ENCODE measurements at places on chromosomes 12 and 14.

DNA sequence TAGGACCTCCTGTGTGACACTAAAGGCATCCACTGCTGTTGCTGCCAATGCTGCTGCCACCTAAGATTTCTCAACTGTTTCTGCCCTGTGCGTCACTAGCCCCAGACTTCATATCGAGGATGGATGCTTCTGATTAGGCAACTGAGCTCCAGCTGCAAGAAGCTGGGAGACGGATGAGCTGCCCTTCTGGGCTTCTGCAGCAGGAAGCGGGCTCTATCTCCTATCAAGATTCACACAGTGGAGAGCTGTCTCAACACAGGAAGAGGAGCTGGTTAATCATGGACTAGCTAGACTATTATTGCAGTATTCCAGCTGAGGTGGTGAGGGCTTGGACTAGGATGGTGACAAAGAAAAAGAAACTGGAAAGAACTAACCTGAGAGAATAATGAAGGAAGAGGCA lies 59.2 kb upstream of the PELI2 start:
- no peak for DNase-seq

GRCh38 chr12:69687390-69687789 lies 11.7 kb downstream of the BEST3 start:
- DNase-seq, result no peak

DNA sequence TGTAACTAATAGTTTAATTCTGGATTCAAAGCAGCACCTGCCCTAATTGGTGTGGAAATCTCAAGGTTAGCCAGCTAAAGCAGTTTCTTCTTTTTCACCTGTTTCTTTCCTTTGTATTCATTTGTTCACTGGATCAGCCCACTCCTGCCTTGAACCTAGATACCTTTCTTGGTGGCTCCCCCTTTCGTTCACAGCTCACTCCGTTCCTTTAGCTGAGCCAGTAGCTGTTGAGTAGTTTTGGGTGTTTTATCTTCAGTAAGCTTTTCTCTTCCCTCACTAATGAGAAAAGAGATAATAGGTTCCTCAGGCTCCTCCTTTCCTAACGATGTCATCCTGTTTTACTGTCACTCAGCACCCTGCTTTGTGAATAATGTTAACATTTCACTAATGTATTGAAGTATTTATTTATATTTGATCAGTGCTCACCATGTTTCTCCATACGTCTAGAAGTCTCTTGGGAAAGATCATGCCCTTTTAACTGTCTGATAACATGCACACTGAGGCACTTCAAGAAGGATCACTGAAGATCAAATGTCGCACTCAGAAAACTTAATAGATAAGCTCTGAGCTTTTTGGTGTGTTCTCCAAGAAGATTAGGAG lies 121.1 kb downstream of the TGFB3 start:
- DNase-seq, result no peak

GRCh38 chr14:89252887-89253532 lies 164.0 kb downstream of the FOXN3 start:
- DNase-seq, result no peak

DNA sequence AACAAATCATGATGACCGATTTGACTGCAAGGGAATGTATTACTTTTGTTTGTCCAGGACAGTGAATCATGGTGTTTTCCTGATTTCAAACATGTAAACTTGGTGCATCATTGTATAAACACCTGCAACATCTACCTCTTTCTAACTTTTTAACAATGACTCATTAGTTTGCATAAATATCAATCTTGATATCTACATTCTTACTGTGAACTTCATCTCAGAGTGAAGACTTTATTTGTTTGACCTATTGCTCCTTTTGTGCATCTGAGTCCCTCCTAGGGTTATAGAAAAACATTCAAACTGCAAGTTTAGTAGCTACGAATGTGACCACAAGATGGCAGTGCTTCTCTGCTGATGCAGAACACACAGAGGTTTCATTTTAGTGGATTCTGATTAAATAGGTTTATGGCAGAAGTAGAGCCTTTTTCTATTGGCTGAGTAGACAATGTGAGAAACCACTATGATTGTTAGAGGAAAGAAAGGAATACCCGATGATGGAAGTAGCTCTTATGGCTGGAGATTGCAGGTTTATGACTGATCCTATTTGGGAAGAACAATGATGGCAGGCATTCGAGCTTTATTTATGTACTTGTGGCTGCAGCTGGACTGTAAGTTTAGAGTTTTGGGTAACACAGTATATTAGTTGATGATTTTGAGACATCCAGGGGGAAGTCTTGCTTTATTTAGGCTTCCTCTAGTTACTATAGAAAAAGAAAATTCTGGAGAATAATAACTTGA lies 244.2 kb upstream of the OR4E1 start:
- no peak for DNase-seq

DNA sequence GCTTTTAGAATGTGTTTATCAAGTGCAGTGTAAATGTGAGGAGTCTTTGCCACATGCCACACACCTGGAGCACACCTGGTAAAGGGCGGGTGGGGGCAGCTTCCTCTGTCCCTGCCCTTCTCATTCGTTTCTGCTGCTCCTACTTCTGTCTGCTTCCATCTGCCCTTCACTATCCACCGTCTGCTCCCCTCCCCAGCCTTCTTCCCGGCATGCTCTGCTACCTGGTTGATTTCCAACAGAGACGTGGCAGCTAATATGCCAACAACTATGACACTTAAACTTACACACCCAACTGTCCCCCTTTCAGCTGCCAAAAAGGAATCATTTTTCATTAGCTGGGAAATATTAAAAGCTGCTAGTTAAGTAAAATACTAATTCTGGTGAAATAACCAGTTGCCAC lies 9.1 kb upstream of the CARMIL3 start:
- DNase-seq, result no peak

DNA sequence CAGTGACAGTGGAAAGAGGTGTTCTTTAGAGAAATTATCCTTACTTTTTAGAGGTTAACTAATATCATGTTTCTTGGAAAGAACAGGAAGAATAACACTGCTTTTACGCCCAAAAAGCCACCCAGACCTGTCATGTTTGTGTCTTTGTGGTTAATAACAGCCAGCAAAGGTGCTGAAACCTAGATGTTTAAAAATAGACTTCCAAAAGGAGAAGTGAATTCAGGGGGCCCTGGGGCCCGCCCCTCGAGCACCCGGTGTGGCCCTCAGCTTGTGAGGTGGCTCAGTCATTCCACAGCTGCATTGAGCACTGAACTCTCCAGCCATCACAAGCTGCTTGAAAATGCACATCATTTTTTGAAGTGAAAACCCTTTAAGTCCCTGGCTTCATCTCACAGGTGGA lies 20.8 kb upstream of the AMN start:
- no peak for DNase-seq

- no peak for DNase-seq
Measured at GRCh38 chr12:31368666-31369361, 42.9 kb upstream of the SINHCAF start.

GRCh38 chr12:7642876-7643309 lies 22.8 kb downstream of the APOBEC1 start:
- DNase-seq, result no peak

GRCh38 chr14:23538785-23539184 lies 12.8 kb downstream of the ZFHX2 start:
- no peak for DNase-seq

DNA sequence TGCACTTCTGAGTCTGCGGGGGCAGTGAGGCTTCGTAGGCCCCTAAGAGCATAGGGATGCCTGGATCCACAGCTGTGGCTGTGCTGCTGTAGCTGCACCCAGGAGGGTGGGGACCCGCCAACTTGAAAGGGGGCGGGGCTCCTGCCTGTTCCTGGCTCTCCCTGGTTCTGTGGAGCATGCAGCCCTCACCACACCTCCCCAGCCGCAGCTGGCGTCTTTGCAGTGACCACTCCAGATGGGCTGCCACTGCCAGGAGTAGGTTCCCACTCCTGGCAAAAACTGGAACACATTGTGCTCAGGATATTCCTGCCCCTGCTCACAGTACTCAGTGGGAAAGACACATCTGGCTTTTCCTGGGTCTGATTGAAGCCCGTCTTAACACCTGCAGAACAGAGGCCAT lies 35.8 kb downstream of the TIMELESS start:
- DNase-seq, result no peak

- DNase-seq, result no peak
Measured at GRCh38 chr14:102164965-102165364, 25.3 kb downstream of the WDR20 start.

DNA sequence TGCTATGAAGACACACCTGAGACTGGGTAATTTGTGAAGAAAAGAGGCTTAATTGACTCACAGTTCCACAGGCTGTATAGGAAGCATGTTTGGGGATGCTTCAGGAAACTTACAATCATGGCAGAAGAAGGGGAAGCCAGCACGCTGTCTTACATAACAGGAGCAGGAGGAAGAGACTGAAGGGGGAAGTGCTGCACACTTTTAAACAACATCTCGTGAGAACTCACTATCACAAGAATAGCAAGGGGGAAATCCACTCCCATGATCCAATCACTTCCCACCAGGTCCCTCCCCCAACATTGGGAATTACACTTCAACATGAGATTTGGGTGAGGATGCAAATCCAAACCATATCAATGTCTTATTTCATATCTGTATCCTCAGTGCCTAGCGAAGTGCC lies 307.2 kb downstream of the ATP23 start:
- no peak for DNase-seq

GRCh38 chr12:132225214-132225613 lies 81.0 kb downstream of the NOC4L start:
- no peak for DNase-seq

- no peak for DNase-seq
Measured at GRCh38 chr12:95922231-95922630, 20.2 kb downstream of the CCDC38 start.

DNA sequence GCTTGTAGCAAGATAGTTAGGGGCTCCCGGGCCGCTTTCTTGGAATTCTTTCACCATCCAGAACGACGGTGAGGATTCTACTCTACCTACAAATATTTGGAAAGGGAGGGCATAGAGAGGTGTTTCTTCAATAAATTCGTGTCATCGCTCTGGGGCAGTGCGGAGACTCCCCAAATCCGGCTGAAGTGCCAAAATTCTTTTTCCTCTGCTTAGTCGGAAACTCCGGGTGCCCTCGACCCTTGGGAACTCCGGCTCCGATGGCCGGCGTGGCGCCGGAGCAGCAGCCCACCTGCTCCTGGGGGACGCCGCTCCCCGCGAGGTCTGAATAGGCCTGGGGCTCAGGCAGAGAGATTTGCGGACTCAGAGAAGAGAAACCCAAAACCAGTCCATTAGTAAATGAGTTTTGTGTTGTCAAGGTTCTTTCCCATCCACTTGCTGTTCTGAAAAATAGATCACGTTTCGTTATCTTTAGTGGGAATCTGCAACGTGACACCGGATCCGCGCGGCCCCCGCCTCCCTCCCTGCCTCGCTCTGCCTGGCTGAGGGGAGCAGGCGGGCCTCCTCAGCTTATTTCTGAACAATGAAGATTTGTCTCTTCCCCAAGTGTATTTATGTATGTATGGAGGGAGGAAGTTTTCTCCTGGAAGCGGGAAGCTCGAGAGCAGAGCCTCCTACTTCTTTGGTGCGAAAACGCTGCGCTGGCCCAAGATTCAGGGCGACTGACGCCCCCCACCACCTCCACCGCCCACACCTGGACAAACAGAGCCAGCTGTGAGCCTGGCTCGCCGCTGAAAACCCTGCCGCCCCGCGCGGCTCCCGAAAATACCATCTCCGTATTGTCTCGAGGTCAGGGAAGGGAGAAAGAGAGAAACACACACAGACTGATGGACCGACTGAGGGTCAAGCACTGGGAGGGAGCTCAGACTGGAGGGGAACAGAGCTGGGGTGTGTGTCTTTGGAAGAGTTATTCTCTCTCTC lies 3.7 kb upstream of the SIX1 start:
- DNase-seq, result no peak

DNA sequence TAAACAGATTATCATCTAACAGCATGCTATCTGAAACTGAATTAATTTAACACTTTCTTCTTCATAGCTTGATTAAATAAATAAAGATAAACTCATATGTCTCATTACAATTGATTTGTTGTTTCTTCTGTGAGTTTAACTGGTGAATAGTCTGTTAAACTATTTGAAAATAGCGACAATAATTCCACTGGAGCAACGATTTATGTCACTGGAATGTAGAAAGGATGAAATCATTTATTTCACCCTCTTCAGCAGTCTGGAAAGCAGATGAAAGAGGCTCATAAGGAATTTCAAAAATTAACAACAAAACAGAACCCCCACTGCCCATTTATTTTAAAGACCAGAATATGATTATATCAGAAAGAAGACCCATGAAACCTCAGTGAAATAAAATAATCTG lies 1165.1 kb upstream of the USP15 start:
- DNase-seq, result no peak

- no peak for DNase-seq
Measured at GRCh38 chr14:92389598-92390158, 66.7 kb downstream of the SLC24A4 start.

GRCh38 chr12:30806989-30807694 lies 52.4 kb upstream of the CAPRIN2 start:
- DNase-seq, result no peak

- no peak for DNase-seq
Measured at GRCh38 chr14:51014086-51014485, 69.8 kb upstream of the PYGL start.

DNA sequence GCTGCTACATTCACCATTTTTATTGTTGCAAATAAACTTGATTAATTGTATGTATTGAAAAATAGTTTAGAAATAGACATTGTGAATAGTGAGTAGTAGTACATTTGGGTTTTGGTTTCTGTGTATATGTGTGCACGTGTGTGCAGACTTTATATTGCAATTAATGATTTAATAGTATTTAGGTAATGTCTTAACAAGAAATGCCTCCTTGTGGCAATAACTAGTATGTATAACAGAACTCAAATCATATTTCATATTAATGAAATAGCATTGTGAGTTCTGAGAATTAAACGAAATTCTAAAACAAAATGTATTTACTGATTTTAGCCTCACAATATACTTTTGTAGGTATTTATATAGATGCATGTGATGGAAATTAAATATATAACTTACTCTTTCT lies 100.1 kb downstream of the SCAF11 start:
- no peak for DNase-seq

- DNase-seq, result no peak
Measured at GRCh38 chr12:115636546-115636945, 640.9 kb downstream of the MED13L start.

DNA sequence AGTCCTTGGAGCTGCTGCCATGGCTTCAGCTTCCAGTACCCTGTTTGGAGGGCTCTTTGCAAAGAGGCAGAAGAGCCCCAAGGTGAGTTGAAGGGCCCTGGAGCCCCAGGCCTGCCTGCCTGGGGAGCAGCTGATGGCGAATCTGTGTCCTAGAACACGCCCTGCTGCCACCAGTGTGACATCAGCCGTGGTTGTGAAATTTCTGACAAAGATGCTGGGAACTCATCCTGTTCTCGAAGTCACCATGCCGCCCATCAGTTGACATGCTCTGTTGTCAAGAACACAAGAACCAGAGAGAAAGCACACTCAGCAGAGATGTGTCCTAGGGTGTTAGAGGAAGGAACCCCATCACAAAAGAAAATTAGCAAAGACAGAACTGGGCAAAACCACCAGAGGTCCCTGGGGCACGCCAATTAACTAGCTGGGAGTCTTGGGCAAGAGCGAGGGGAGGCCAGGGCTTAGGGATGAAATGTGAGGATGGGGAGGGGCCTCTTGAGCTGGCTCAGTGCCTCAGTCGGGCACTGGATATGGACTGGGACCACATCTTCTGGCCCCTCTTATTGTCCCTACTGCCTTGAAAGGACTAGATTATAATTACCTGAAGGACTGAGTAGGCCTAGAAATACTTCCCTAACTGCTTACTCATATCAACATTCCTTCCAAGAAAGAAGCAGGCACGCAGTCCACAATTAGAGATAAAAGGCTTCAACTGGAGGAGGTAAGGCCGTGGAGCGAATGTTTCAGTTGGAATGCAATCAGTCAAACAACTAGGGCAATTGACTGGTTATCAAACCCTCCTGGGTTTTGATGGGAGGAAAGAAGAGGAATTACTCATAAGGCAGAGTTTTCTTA lies 163.1 kb downstream of the CACNA1C start:
- DNase-seq, result no peak
